ENCODE measurements at places on chromosomes 1 and 21.

GRCh38 chr1:206058927-206059292, 5.9 kb downstream of the RHEX start:
- no peak for DNase-seq

DNA sequence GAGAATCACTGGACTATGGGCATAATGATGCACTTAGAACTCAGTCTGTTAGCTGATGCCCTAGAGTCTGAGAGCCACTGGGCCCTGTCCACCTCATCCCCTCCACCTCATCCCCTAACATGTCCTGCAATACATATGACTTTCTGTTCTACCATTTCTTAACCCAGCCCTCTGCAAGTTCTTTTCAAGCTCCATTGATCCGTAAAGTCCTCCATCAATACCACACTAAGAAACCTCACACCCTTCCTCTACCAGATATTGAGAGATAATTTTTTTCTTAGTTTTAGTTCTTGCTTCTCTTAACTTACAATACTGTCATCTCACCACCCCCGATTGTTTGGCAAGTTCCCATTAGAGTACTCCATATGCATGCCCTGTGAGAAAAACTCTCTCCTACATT, 22.1 kb downstream of the FCRL4 start:
- no peak for DNase-seq

DNA sequence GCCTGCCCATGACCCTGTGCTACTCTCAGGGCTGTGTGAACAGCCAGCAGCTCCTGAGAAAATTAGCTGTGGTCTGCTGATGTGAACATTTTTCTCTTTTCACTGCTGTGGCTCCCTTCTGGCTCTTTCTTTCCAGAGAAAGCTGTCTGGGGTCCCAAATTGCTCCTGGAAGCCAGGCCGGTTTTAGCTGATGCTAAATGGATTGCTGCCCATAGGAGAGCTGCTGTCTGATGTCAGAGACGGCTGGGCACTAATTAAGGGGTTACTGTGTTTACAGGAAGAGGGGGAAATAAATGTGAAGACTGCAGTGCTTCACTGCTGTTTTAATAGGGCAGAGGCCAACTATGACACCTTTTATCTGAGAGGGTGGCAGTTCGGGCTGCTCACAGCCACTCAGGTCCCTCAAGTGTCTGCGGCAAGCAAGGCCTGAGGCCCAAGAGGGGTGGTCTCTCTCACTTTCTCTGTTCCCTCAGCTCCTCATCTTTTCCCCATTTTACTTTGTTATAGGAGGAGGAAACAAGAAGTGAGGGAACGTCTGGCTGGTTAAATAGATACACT, 106.0 kb upstream of the GNG12 start:
- DNase-seq = no peak

- no peak for DNase-seq
Observed at GRCh38 chr1:15192916-15193550, 39.5 kb downstream of the TMEM51 start.

- no peak for DNase-seq
Observed at GRCh38 chr1:38454749-38455441, 404.7 kb downstream of the RRAGC start.

GRCh38 chr1:181551249-181551648, 67.9 kb downstream of the CACNA1E start:
- no peak for DNase-seq

GRCh38 chr21:34885125-34885524, 164.0 kb downstream of the RUNX1 start:
- DNase-seq = no peak

All from CD8-positive, alpha-beta T cell (primary cell).